ENCODE measurements at places on chromosomes 11 and 22. TPM values are rescaled to one million over a fixed set of nuclear protein-coding genes. Genes with fewer than 3 reads are reported as not detected.

DNA sequence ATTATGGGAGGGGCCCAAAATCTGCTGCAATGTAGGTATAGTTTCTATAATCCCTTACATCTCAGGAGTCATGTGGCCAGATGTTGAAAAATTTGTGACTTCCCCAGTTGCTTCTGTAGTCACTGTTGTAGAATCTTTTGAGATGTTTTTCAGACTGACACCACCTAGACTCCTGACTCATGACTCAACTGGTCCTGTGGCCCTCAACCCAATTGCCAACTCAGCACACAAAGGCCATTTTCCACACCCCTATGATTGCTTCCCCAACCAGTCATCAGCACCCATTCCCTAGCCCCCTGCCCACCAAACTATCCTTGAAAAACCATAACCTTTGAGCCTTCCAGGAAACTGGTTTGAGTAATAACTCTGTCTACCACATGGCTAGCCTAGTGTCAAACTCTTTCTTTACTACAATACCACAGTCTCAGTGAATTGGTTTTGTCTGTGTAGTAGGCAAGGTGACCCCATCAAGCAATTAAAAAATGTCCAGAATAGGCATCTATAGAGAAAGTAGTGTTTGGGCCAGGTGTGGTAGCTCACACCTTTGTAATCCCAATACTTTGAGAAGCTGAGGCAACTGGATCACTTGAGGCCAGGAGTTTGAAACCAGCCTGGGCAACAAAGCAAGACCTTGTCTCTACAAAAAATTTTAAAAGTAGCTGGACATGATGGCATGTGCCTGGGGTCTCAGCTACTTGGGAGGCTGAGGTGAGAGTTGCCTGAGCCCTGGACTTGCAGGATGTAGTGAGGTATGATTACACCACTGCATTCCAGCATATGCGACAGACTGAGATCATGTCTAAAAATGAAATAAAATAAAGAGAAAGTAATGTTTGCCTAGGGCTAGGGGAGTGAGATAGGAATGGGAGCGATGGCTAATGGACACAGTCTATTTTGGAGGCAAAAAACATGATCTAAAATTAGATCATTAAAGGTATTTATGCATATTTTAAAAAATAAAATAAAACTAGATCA lies 24.1 kb upstream of the FEZ1 start:
- no peak overlapping the region for H3K4me3 ChIP-seq
- no peaks in the 10 kb centered on the region for H3K36me3 ChIP-seq
- H3K27ac ChIP-seq = no peak overlapping the region
- no peak for DNase-seq

- DNase-seq = no peak
- no peak overlapping the region for H3K27ac ChIP-seq
- H3K36me3 ChIP-seq = no peaks in the 10 kb centered on the region
- H3K4me3 ChIP-seq = no peak overlapping the region
- H3K4me1 ChIP-seq = no peaks in the 10 kb centered on the region
Measured at GRCh38 chr11:128098781-128099180, 488.6 kb downstream of the ETS1 start.

DNA sequence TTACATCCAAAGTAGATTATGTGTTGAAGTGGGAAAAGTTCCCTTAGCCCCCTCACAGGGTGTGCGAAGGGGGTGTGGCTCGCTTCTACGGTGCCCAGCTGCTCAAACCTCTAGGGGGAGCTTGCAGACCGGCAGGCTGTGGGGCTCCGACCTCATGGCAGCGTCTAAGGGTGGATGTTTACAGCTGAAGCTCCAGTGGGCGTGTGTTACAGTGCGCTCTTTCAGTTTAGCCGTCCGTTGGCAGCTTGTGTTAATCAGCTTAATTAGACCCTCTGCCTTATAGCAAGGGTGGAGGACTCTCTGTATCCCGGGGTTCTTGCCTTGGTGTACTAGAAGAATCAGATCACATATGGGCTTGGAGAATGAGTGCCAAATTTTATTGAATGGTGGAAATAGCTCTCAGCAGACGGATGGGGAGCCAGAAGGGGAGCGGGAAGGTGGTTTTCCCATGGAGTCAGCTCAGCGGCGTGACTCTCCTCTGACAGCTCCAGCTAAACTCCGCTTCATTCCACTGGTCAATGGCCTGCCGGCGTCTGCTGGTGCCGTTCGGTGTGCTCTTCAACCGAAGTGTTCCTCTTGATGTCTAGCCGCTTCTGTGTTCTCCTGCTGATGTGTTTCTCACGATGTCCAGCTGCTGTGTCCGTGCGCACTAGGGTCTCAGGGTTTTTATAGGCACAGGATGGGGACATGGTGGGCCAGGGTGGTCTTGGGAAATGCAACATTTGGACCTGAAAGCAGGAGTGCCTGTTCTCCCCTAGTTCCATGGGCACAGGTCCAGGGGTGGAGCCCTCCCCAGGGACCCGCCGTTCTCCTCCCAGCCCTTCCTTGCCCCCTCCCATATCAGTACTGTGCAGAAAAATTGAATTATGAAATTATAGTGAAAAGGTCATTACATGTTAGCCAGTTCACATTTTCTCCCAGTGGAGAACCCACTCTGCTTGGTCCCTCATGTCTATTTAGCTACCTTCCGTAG lies 28.6 kb upstream of the OR10G7 start:
- H3K4me3 ChIP-seq = no peak overlapping the region
- H3K36me3 ChIP-seq = no peaks in the 10 kb centered on the region
- no peak for DNase-seq
- no peaks in the 10 kb centered on the region for H3K27me3 ChIP-seq
- no peak overlapping the region for H3K27ac ChIP-seq

TSSK2 gene
- total RNA-seq = not detected

- no peak for DNase-seq
- peaks cover 2% of the 10 kb centered on the region for H3K4me1 ChIP-seq
- no peak overlapping the region for H3K27ac ChIP-seq
- no peaks in the 10 kb centered on the region for H3K36me3 ChIP-seq
- H3K4me3 ChIP-seq = no peak overlapping the region
Measured at GRCh38 chr11:119623682-119624081, 105.3 kb downstream of the NECTIN1 start.

DRD4 gene
- total RNA-seq = not detected

GRCh38 chr11:110755941-110756340 lies 43.7 kb upstream of the ARHGAP20 start:
- H3K27me3 ChIP-seq = no peaks in the 10 kb centered on the region
- H3K36me3 ChIP-seq = no peaks in the 10 kb centered on the region
- H3K4me3 ChIP-seq = no peak overlapping the region
- H3K27ac ChIP-seq = no peak overlapping the region

DNA sequence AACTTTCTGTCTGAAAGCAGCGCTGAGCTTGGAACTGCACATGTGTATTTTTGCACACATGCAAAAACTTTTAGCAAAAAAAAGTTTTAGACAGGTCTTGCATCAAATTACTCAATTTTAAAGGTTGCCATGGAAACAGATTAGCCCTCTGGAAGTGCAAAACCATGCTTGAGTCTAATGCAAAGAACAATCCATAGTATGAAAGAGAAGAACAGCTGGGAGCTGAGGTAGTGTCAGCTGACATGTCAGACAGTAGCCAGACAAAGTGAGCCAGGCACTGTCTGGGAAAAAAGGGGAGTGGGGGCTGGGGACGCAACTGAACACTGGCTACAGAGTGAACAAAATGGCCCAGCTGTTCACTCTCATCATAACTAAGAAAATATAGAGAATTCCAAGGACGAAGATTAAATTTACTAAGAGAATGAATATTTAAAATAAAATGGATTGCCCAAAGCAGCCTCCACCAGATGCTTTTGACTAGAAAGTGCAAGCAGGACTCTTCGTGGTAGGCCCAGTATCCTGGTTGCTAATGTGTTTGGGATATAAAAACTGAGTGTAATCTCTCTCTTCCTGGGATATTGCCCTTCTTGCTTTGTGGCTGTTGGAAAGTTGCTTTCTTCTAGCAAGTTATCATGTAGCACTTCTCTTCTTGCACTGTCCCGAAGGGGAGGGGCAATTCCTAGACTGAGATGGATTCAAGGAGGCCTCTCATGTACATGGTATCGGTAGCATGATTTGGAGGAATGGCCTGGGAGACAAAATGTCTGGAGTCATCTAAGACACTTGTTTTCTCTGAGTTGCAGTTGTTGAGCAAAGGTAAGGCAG lies 434.1 kb upstream of the FAT3 start:
- no peaks in the 10 kb centered on the region for H3K36me3 ChIP-seq
- no peak overlapping the region for H3K4me3 ChIP-seq
- H3K4me1 ChIP-seq = no peaks in the 10 kb centered on the region
- H3K27me3 ChIP-seq = no peaks in the 10 kb centered on the region
- H3K27ac ChIP-seq = no peak overlapping the region

LYVE1 gene
- total RNA-seq = 66.3 TPM

DNA sequence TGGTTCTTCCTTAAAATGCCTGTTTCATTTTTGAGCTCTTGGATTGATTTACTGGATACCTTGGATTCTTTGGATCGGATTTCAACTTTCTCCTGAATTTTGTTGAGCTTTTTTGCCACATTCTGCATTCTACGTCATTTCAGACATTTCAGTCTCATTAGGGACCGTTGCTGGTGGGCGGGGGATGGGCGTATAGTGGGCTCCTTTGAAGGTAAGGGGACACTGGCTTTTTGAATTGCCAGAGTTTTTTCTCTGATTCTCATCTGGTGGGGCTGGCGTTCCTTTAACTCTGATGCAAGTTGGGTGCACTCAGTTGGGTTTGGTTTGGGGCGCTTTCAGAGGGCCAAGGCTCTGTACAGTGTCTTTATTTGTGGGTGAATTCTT lies 216.5 kb downstream of the DYNC2H1 start:
- no peak overlapping the region for H3K27ac ChIP-seq
- H3K27me3 ChIP-seq = no peaks in the 10 kb centered on the region
- no peak for DNase-seq
- no peaks in the 10 kb centered on the region for H3K4me1 ChIP-seq

GRCh38 chr11:71466358-71466757 lies 13.4 kb downstream of the NADSYN1 start:
- no peak for DNase-seq
- no peak overlapping the region for H3K4me3 ChIP-seq
- peaks cover 15% of the 10 kb centered on the region for H3K36me3 ChIP-seq

DNA sequence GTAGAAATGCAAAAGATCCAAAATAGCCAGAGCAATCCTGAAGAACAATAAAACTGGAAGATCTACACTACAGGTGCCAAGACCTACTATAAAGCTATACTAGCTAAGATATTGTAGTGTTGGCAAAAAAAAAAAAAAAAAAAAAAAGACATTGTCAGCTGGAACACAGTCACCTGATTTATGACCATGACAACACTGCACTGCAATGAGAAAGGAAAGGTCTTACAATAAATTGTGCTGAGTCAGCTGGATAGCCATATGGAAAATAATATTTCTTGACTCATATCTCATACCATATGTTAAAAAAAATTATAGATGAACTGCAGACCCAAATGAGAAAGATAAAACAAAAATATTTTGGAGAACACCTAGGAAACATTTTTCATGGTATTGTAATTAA lies 3.1 kb upstream of the PANX3 start:
- DNase-seq = no peak
- no peaks in the 10 kb centered on the region for H3K36me3 ChIP-seq
- no peak overlapping the region for H3K4me3 ChIP-seq
- H3K27me3 ChIP-seq = no peaks in the 10 kb centered on the region
- no peaks in the 10 kb centered on the region for H3K4me1 ChIP-seq
- no peak overlapping the region for H3K27ac ChIP-seq

KLHDC7B gene
- total RNA-seq = not detected

DNA sequence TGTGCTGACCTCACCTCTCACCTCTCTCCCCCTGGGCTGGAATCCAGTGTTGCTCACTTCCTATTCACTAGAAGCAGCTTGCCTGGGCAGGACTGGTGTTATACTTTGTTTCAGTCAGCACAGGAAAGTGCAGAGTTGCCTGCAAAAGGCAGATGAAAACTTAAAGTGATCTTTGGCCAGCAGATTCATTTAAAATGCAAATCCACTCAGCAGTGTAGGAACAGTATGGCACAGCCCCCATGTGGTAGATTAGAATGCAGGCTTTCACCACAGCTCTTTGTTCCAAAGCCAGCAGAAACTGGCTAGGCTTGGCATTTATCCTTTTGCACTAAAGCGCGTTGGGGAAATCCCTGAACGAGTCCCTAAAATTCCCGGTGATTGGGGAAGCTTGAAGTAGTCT lies 301.2 kb downstream of the OR4C45 start:
- H3K36me3 ChIP-seq = no peaks in the 10 kb centered on the region
- DNase-seq = no peak
- no peaks in the 10 kb centered on the region for H3K27me3 ChIP-seq
- H3K27ac ChIP-seq = no peak overlapping the region

DNA sequence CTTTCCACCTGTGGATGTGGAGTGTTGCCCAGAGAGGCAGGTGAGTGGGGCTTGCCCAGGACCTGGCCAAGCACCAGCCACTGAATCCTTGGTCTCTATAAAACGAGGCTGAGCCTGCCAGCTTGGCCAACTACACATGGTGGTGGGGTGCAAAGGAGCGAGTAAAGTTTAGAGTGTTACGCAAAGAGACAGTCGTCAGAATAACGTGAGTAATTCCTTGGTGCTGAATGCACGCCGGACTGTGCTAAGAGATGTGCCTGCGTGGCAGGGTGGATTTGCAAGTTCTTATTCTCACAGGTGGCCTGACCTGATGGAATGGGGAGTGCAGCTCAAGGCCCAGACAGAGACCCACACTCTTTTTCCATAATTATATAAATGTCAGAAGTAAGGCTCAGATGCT lies 88.6 kb upstream of the B3GAT1 start:
- H3K27ac ChIP-seq = no peak overlapping the region
- H3K4me1 ChIP-seq = no peaks in the 10 kb centered on the region
- no peak for DNase-seq
- no peaks in the 10 kb centered on the region for H3K36me3 ChIP-seq
- H3K4me3 ChIP-seq = no peak overlapping the region
- H3K27me3 ChIP-seq = no peaks in the 10 kb centered on the region

DNA sequence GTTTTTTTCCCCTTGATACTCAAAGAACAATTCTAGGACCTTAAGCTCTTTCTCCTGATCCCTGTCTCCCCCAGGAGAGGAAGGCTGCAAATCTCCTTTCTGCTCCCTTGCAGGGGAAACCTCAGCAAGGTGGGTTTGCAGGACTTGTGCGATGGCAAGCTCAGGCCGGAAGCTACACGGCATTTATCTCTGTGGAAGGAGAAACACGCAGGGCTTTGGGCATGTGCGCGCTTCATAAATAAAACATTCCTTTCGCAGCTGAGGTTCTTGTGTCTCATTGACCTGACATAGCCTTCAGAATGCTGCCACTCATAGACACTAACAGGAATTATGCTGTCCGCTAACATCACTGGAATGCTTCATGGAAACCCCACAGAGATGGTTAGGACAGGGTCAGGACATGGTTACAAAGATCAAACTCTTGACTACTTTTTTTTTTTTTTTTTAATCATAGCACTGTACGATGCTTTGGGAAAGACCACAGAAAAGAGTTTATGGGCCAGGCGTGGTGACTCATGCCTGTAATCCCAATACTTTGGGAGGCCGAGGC lies 42.6 kb downstream of the SLN start:
- no peaks in the 10 kb centered on the region for H3K4me1 ChIP-seq
- no peak overlapping the region for H3K4me3 ChIP-seq
- DNase-seq = no peak
- no peak overlapping the region for H3K27ac ChIP-seq
- H3K27me3 ChIP-seq = no peaks in the 10 kb centered on the region
